ENCODE measurements at places on chromosomes 6 and 20.
A peak's percentile ranks its signal among the peaks of the same experiment; 100 is the strongest.

- no peak for DNase-seq
These were observed 35.8 kb downstream of the SLC2A4RG start for GRCh38 chr20:63775096-63775978.

- DNase-seq: peak; percentile 32
These were observed 22.0 kb upstream of the VSTM2L start for GRCh38 chr20:37880726-37881591.

DNA sequence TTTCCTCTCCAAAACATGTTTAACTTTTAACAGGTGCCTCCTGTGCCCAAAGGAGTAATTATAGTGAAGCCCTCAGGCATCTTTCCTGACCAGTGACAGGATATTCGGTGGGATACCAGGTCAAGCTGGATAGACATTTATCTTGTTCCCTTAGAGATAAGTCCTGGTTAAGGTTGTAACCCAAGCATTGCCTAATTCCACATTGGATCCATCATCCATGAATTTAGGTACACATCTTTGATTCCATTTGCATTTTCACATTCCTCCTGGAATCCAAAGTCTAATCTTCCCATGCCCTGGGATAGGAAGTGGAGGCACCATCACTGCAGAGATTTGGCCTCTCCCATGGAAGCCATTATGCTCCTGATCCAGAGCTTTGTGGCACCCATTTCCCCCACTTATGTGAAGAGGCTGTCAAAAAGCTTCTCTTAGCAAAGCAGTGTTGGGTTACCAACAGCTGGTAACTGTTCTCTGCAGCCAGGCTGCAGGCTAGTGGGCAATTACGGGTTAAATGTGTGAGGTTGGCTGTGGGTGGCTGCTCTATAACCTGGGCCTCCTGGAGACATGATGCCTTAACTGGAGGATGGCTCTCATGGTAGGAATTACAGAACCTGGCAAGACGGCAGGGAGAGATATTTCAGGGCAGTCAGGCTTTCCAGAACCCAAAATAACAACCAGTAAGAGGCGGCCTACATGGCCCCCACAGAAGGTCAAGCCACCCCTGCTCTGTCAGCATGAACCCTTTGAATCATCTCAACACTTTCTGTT is 96.9 kb upstream of the VGLL2 start:
- no peak for DNase-seq

DNA sequence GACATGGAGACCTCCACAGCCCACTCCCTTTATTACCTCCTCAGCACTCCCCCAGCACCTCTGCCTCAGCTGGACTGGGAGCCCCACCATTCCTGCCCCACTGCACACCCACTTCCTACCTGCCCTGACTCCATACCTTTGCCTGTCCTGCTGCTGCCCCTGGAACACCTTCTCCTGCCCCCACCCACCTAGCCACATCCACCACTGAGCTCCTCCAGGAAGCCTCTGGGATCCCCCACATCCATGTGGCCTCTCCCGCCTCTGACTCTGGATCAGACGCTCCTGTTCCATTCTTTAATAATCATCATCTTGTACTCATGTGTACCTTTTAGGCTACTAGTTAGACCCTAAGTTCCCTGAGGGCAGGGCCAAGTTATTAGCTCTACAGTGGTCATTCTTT is 2.2 kb upstream of the SDCBP2 start:
- no peak for DNase-seq

GRCh38 chr6:144252259-144252658 is 32.9 kb upstream of the UTRN start:
- DNase-seq: no peak

Data from DMS79 (cell line).